ENCODE measurements at places on chromosomes 13 and 19. TPM values are rescaled to one million over a fixed set of nuclear protein-coding genes. Genes with fewer than 3 reads are reported as not detected.

DNA sequence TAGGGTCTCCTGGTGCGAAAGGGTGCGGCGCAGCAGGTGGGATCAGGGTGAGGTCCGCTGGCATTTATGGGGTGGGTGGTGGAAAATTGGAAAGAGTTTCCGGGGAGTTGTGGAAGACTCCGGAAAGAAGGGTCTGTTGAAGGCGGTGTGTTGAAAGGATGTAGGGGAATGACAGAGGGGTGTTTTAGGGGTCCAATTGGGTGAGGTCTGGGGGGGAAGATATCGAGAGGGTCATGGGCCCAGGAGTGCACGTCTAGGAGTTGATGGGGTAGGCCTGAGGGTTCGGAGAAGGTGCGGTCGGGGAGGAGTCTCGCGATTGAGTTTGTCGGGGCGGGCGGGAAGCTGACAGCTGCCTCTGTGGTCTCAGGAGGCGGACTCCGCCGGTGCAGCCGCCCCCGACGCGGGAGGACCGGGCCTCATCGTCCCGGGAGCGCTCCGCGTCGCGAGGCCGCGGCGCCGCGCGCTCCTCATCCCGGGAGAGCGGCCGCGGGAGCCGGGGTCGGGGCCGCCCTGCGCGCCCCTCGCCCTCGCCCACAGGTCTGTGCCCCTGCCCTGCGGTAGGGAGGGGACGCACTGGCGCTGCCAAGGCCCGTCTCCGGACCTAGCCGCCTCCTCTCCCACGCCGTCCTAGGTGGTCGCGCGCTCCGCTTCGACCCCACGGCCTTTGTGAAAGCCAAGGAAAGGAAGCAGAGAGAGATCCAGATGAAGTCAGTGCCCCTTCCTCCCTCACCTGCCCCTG is 7.0 kb downstream of the PGLYRP1 start:
- no peak for DNase-seq

DNA sequence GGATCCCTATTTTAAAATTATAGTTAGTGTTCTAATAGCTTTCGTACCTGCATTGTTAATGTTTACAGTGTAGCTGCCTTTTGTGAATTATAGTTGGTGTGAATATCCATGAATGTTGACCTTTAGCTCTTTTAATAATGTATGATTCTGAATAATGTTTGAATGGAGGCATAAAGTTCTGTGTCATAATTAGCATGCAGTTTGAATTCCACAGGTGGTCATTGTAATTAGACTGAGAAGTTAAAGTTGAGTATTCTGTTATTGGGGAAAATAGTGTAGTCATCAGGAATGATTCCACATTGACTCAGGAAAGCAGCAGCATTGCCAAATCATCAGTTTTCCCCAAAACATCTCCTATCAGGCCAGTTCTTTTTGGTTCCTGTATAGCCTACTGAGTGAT is 12.1 kb downstream of the GPR18 start:
- no peak for DNase-seq

- no peak for DNase-seq
Observed at GRCh38 chr13:110354715-110355473, 47.8 kb downstream of the COL4A2 start.

GRCh38 chr13:98570929-98571372 is 6.0 kb downstream of the STK24 start:
- no peak for DNase-seq

The PDX1 gene
- total RNA-seq = not detected

The PSG1 gene
- not detected for total RNA-seq

The CLEC4G gene
- total RNA-seq = 0.84 TPM

The ZGLP1 gene
- 1.1 TPM for total RNA-seq

DNA sequence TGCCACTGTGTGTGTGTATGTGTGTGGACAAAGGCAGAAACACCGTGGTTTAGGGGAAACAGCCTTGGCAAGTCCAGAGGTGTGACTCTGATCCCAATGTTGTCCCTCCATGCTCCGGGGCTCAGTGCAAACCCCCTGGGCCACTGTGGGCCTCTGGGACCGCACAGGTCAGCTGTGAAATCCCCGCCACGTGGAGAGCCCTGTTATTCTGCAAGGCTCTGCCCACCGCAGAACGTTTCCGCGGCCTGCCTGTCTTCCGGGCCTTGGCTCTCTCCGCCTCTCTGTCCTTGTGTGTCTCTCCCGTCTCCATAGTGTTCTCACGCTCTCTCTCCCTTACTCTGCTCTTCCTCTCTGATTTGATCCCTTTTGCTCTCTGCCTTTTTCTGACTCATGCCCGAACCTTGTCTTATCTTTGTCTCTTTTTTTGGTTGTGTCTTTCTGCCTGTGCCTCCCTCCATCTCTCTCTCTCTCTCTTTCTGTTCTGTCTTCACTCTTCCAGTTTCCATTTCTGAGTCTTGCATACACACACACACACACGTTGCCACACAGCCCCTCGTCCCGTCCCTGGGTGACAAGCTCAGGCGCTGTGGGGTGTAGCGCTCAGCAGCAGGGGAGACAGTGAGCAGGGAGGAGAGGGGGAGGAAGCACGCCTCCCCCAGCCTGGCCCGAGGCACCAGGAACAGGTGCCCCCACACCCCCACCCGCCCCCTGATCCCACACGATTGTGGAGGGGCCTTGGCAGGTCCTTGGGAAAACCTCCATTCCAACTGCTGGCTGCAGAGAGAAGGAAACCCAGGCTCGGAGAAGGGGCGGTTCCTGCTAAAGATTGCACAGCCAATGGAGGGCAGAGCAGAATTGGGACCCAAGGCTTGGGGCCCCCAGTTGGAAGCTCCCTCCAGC is 3.0 kb downstream of the TTYH1 start:
- DNase-seq = no peak

- no peak for DNase-seq
Observed at GRCh38 chr19:35861640-35862160, 5.0 kb downstream of the KIRREL2 start.

- DNase-seq = no peak
Observed at GRCh38 chr19:931860-932647, 6.2 kb downstream of the ARID3A start.
